ENCODE measurements at places on chromosomes 13 and 19.

DNA sequence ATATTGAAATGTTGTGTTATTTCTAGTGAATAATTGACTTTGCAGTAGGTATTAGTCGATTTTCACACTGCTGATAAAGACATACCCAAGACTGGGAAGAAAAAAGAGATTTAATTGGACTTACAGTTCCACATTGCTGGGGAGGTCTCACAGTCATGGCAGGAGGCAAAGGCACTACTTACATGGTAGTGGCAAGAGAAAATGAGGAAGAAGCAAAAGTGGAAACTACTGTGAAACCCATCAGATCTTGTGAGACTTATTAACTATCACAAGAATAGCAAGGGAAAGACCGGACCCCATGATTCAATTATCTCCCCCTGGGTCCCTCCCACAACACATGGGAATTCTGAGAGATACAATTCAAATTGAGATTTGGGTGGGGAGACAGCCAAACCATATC, 9.9 kb upstream of the C5AR2 start:
- DNase-seq: no peak

GRCh38 chr13:24502533-24503378, 9.8 kb downstream of the PARP4 start:
- peak; percentile 32 for DNase-seq

GRCh38 chr19:6495947-6496346, 6.2 kb downstream of the TUBB4A start:
- no peak for DNase-seq

GRCh38 chr19:50515168-50515561, 1.5 kb upstream of the ASPDH start:
- no peak for DNase-seq

- peak; percentile 47 for DNase-seq
These were observed 43.6 kb downstream of the ANKRD27 start for GRCh38 chr19:32631381-32631780.

DNA sequence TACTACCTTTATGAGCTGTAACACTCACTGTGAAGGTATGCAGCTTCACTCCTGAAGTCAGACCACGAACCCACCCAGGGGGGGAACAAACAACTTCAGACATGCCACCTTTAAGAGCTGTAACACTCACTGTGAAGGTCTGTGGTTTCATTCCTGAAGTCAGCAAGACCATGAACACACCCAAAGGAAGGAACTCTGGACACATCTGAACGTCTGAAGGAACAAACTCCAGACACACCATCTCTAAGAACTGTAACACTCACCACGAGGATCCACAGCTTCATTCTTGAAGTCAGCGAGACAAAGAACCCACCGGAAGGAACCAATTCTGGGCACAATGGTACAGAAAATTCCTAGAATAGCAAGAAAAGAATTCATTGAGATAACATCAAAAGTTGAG, 1796.5 kb upstream of the MIR17HG start:
- no peak for DNase-seq

- DNase-seq: peak; percentile 19
These were observed 933.1 kb downstream of the DIAPH3 start for GRCh38 chr13:59230484-59231264.
